ENCODE measurements at places on chromosomes 6 and 20.

GRCh38 chr20:9244811-9245210 is 175.9 kb downstream of the PLCB4 start:
- DNase-seq, result no peak

GRCh38 chr6:43172104-43173007 is 1.3 kb downstream of the SRF start:
- no peak for DNase-seq

GRCh38 chr6:83183082-83183828 is 9.8 kb downstream of the PGM3 start:
- peak; percentile 90 for DNase-seq

DNA sequence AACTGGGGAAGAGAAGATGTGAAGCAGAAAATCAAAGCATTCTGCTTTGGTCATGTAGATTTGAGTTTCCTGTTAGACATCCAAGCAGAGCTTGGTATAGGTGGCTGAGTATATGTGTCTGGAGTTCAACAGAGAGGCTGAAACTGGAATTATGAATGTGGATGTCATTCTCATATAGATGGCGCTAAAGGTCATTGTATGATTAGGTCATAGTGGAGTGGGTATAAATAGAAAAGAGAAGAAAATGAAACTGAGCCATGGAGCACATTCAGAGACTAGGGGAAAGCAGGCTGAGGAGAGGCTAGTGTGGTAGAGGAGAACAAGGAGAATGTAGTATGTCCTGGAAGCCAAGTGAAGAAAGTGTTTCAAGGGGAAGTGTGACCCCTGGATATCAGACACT is 295.6 kb upstream of the PLN start:
- no peak for DNase-seq

- peak; percentile 78 for DNase-seq
Measured at GRCh38 chr6:12590901-12591300, 125.7 kb upstream of the PHACTR1 start.

GRCh38 chr6:26103141-26103769 is 16.0 kb downstream of the HFE start:
- peak; percentile 53 for DNase-seq

DNA sequence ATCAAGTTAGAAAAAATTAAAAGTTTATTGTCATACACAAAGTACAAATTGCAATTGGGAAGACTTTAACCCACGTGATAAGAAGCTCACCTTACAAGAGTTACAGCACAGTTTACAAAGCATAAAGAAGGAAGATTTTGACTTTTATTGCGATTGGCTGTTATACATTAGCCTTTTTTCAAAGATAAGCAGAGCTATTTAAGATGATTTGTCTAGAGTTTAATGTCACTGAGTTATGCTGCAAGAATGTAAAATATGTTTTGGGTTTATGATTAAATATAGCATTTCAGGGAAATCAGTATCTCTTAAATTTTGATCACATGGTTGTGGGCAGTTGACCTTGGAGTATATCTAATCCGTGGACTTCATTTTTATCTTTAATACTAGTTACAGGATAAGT is 664.2 kb upstream of the PTCHD4 start:
- DNase-seq, result peak; percentile 3

DNA sequence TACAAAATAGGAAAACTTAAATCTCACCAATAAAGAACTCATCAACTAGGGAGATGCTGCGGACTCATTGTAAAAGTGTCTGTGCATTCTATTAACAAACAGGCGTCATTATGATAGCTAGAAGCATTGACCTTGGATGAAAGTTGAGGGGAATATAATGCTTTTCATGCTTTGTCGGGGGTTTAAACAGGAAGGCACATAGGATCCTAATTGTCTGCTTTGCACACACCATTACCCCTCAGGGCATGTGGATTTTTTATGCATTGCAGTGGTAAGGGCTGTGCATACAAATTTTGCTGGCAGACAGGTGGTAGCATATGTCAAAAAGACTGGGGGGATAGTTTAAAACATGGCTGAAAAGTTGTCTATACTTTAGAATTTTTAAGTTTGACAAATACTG is 447.9 kb upstream of the PLCB4 start:
- DNase-seq, result no peak

DNA sequence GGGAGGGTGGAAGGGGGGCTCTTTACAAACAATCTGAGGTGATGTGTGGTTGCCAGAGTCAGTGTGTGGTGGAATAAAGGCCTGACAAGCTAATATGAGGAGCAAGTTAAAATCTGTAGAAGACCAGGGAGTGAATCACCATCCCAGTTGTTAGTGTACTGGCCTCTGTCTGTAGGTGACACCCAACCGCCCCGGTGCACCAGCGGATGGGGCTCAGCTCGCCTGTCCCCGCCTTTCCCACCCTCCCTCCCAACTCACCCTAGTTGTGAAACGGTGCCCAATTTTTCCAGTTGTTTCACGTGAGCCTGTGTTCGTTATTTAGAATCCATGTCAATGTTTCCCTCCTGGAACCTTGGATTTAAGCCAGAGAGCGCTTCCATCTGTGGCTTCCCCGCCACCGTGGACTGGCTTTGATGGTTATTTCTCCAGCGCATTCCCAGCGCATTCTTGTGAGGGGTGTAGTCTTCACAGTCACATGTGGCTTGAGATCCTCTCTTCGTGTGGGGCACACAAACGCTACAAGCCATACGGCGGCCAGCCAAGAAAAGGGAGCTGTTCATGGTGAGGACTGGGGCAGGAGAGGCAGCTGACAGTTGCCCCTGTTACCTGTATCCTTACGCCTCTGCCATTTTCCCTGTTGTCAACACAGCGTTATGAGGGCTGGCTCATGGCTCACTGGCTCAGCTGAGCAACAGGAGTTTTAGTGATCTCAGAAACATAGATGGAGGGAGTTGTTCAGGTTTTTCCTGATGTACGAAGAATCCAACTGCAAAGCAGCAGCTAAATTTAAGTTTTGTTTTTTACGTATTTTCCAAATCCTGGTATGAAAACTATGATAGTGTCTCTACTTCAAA is 137.6 kb downstream of the ZDHHC14 start:
- DNase-seq, result peak; percentile 84

GRCh38 chr6:74549746-74550145 is 656.1 kb downstream of the COL12A1 start:
- DNase-seq, result no peak

DNA sequence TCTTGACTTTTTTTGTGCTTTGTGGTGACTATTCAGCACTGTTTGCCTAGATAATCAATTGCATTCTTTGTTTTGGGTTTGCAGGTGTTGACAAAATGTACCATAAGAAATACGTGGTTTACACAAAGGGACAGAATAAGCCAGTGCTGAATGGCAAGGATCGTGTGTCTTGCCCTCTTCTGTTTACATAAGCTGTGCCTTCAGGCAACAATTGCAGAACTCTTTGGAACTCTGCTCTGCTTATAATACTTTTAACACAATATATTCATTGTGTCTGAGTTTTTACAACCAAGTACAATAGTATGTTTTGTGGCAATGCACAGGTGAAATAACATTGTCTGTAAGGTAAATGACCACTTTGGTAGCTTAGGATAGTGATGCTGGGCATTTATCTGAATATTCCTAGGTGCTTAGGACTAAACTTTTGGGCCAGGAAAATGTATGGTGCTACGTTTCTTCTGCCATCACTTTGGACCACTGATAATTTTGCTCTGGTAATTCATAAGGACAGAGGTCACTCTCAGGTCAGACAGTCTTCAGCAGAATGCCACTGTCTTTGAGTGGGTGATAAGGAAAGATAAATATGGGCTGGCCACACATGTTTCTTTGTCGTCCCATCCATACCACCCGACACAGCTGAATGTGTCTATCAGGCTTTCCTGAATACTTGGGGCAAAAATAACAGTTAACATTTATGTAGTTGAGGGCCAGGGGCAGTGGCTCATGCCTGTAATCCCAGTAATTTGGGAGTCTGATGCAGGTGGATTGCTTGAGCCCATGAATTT is 344.6 kb upstream of the IMPG1 start:
- no peak for DNase-seq

DNA sequence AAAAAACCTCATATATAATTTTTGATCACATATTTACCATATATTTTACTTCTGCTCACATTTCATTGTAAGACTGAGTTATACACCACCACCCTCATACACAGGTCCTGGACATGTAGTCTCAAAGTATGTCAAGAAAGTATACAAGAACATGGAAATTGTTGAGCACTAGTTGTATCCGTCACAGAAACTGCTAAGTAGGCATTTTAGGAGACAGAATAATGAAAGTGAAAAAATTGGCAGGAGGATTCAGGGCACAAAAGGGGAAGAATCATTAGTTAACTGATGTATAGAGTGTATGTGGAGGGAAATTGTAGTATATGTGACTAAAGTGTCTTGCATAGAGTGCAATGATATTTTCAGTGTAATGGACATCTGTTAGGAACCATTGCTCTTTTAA is 458.8 kb downstream of the TFAP2B start:
- no peak for DNase-seq

GRCh38 chr6:149285626-149286025 is 31.9 kb upstream of the TAB2 start:
- no peak for DNase-seq

GRCh38 chr6:2514965-2515543 is 235.7 kb downstream of the MYLK4 start:
- no peak for DNase-seq

DNA sequence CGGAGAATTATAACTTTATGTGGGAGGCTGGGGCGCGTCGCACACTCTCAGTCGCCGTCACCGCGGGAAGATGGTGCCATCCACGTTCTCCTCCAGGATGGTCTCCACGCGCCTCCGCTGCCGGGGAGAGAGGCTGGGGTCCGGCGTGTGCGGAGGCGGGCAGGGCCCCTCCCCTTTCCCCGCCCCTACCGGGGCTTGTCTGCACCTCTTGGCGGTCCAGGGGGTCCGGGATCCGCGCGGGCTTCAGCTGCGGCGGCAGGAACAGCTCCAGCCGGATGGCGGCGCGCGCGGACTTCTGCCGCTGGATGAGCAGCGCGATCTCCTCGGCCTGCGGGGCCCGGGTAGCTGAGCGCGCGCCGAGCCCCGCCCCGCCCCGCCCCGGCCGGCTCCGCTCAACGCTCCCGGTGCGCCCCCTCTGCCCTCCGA is 807 bp downstream of the LKAAEAR1 start:
- peak; percentile 59 for DNase-seq

- DNase-seq, result no peak
Measured at GRCh38 chr6:159104931-159105330, 60.1 kb upstream of the TAGAP start.

GRCh38 chr6:137787016-137787415 is 80.0 kb upstream of the TNFAIP3 start:
- DNase-seq, result peak; percentile 78

DNA sequence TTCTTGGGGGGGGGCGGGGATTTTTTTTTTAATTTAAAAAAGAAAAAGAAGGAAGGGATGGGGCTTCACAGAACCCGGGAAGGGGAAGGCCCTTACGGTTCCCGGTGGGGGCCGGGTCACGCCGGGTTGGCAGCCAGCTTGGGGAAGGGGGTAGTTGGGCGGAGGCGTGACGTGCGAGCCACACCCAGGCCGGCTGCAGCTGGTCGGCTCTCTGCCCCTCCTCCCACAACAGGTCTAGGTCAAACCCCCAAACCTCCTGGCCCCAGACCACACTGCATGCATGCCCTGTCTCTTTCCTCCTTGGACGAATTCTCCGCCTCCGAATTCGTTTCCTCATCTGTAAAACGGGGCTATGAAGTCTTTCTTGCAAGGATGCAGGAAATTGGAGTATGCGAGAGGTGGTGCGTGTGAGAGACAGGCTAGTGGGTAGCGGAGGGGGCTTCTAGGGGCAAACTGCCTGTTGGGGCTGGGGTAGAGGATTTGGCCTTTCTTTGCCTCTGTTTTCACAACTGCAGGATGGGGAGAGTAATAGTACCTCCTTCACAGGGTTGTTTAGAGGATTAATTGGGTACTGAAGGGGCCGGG is 828 bp downstream of the HCK start:
- no peak for DNase-seq

- no peak for DNase-seq
Measured at GRCh38 chr6:5670381-5670780, 336.3 kb downstream of the NRN1 start.

DNA sequence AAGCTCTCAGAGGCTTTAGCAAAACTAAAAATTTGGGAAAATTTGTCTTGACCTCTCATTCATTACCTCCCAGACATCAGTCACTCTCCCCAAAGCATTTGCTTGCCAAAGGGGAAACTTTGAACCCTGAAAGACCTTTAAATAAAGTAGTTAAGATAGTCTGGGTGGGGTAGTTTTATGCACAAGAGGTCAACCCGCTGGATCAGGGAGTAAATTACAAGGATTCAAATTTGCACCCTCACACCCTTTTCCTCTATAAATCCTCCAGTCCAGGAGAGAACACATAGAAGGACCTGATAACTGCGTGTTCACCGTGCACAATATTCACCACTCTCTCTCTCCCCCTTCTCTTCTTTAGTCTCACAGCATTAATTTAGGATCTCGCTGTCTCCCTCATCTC is 36.1 kb upstream of the TNFRSF21 start:
- no peak for DNase-seq

DNA sequence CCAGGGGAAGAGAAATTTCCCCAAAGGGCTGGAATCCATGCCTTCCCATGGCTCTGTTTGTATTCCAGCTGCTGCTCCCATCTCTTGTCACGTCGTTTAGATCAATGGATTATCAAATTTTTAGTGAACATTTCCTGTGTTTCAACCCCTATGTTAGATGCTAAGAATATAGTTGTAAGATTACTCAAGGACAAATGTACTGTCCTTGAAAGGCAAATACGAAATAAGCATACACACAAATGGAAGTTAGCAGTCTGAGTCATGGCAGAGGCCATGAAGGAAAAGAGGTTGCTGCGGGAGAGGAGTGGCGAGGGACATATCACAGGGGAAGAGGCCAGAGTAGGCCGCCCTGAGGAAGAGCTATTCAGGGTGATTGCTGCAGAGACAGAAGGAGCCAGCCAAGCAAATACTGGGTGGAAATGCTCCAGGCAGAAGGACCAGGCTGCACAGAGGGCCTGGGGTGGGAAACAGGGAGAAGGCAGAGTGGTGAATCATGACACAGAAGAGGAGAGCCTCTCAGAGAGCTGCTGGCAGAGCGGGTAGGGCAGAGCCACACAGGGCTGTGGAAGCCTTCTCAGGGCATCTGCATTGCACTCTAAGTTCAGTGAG is 219.2 kb upstream of the LRFN2 start:
- peak; percentile 3 for DNase-seq

DNA sequence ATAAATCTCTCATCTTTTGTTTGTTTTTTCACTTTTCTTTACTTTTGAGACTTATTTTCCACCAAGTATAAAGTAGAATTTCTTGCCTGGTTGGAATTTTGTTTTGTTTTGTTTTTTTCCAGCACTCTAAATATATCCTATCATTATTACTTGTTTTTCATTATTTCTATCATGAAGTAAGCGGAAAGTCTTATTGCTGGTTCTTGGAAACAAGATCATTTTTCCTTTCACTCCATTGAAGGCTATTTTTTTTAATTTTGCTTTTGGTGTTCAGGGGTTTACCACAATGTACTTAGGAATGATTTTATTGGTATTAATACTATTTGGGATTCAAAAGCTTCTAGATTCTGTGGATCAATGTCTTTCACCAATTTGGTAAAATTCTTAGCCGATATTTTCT is 190.1 kb downstream of the LAMA2 start:
- no peak for DNase-seq
